GM12891 (cell line): ENCODE measurements at places on chromosomes 16 and 17.
A peak's percentile ranks its signal among the peaks of the same experiment; 100 is the strongest.

- DNase-seq, result no peak
Measured at GRCh38 chr17:17703140-17703919, 22.1 kb downstream of the RAI1 start.

- no peak for DNase-seq
Measured at GRCh38 chr17:50469208-50469605, 527 bp upstream of the CHAD start.

DNA sequence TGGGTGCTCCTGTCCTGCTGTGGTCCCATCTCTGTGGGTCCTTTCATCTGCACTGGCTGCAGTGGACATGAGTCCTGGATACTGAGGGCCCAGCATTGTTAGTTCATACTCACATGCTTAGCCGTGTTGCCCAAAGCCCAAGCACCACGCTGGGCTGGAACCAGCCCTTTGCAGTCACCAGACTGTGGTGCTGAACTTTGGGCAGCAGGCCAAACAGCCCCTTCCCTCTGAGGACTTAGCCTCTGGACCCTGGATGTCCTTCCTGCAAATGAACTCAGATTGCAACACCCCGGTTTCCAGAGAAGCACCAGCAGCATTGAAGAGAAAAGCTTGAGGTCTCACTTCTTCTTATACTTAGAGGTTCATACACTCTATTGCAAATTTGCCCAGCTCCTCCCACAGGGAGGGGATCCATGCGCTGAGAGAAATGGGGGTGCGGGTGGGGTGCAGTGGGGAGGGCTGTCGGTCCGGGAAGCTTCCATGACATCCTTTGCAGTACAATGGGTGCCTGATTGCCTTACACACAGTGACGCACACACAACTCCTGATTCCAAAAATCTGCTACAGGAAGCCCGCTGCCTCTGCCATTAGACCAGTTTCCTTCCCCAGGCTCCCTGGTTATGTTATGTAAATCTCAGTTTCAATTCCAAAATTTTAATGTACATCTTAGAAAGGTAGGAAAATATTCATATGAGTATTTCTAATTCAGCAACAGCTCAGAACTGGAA is 65.8 kb downstream of the RGS9 start:
- DNase-seq, result no peak

GRCh38 chr16:82192665-82193064 is 22.6 kb upstream of the MPHOSPH6 start:
- no peak for DNase-seq

DNA sequence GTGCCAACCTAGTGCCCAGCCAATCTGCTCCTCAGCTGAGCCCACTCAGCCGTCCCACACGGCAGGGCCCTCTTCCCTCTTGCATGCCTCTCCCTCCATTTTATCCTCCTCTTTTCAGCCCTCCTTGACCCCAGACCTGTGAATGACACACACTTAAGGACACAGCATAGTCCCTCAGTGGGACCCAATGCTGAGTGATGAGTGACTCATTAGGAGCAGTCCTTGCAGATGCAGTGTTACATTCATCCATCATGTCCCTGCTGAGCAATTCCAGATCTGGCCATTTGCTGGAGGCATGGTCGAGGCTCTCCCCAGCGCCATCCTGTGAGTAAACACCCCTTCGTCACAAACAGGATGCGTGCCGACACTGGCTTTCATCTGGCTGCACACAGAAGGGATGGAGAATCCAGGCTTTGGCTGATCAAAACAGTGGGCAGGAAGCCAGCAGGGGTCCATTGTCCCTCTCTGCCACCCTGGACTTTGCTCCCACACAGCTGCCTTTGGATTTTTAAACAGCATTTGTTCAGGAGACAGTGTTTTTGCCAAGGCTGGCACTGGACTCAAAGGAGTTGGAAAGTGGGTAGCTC is 122.6 kb downstream of the AXIN2 start:
- no peak for DNase-seq

DNA sequence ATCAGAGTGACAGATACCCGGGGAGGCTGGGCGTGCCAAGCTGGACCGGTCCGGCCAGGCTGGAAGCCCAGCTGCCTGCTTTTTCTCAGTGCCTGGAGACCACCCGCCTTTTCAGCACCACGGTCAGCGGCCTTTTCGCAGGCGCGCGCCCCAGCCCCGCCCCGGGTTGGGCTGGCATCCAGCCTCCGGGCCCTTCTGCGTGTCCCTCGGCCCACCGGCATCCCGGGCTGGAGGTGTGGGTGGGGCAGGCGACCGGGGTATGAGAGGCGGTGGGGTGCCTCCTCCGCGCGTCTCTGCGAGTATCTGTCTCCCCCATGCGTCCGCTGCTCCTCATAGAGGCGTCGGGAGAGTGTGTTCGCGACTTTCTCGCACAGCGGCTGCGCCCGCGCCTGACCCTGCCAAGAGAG is 102.5 kb downstream of the MRM1 start:
- DNase-seq, result peak; percentile 41

DNA sequence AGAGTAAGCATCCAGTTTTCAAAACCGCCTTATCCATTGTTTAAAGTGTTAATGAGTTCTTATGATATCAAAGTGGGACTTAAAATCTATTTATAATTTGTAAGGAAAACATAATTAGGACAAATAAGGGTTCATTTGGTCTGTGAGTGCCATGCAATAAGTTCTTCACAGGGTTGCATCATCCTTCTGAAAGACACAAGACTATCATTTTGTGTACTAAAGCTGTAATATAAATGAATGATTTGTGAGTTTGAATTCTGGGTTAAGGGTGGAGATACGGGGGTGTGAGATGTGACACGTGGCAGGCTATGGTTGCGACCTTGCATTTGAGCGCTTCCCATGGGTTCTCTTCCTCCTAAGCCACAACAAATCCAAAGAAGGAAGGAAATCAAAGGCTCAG is 6.8 kb downstream of the GAN start:
- DNase-seq, result no peak

DNA sequence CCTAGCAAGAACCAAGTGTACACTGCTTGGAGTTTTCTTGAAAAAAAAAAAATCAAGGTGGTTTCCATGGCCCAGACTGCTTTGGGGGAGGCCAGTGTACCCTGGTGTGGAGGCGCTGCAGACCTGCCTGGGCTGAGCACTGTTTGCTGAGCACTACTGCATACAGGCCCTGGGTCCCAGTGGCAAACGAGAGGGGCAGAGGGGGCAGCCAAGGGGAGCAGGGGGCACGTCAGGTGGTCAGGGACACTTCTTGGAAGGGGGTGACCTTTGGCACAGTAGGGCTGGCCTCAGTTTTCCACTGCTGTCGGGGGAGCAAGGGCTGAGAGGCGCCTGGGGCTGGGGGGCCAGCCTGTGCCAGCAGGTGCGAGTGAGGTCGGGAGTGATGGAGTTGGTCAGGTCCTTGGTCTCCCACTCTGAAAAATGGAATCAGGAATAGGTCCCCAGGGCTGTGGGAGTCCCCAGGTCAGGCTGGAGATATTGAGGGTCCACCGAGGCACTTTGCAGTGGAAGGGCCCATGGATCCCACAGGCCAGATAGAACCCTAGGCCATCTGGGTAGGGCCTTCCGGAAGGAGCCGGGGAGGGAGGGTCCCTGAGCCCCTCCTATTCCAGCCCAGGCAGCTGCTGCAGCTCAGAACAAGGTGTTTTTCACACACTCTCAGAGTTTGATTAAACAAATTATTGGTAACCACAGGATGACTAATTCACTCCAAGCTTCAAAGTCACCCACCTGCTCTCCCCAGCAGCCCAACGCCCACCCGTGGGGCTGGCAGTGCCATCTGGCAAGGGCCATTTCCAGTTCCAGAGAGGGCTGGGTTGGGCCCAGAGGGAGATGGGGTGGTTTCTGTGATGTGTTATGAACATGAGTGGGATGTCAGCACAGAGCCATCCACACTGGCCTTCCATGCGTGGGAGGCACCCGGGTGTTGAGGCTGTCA is 3.5 kb downstream of the ZFPM1 start:
- no peak for DNase-seq

DNA sequence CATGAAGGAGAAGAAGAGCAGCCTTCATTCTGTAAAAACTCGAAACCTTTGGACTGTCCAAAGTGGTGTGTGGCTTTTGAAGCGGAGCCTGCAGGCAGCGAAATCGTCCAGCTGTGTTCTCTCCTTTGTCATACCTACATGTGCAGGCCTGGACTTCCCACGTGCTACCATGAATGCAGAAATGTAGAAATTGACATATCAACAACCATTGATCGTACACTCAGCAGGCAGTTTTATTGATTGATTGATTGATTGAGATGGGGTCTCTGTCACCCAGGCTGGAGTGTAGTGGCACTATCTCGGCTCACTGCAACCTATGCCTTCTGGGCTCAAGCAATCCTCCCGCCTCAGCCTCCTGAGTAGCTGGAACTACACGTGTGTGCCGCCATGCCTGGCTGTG is 2.6 kb upstream of the HAPSTR1 start:
- DNase-seq, result no peak

DNA sequence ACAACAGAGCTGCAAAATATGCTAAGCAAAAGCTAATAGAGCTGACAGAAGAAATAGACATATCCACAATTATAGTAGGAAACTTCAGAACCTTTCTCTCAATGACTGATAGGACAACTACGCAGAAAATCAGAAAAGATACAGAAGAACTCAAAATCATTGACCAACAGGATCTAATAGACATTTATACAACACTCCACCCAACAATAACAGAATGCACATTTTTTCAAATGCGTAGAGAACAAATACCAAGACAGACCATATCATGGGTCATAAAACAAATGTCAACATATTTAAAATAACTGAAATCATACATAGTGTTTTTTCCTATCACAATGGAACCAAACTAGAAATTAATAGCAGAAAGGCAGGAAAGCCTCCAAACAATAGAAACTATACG is 237.4 kb downstream of the C16orf78 start:
- no peak for DNase-seq

DNA sequence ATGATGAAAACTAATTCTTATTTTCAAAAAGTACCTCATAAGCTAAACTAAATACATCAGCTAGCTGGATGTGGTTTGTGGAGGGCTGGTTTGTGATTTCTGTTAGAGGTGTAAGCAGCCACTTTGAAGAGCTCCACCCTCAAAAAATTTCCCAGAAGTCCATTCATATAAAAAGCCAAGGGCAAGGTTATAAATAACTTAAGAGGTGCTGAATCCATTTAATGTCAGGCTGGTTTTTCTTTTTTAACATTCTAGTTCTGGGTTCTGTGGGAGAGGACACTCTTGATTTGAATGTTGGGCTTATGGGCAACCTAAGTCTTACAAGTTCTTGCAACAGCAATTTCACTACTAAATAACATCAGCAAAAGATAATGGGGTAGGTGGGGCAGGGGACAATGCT is 3.4 kb upstream of the WIPI1 start:
- DNase-seq, result no peak

- DNase-seq, result peak; percentile 32
Measured at GRCh38 chr16:72172105-72173034, at the start of gene PMFBP1. Gene PMFBP1 (minus strand): TSS chr16:72172155. CDS start chr16:72171208, 947 bp downstream.

DNA sequence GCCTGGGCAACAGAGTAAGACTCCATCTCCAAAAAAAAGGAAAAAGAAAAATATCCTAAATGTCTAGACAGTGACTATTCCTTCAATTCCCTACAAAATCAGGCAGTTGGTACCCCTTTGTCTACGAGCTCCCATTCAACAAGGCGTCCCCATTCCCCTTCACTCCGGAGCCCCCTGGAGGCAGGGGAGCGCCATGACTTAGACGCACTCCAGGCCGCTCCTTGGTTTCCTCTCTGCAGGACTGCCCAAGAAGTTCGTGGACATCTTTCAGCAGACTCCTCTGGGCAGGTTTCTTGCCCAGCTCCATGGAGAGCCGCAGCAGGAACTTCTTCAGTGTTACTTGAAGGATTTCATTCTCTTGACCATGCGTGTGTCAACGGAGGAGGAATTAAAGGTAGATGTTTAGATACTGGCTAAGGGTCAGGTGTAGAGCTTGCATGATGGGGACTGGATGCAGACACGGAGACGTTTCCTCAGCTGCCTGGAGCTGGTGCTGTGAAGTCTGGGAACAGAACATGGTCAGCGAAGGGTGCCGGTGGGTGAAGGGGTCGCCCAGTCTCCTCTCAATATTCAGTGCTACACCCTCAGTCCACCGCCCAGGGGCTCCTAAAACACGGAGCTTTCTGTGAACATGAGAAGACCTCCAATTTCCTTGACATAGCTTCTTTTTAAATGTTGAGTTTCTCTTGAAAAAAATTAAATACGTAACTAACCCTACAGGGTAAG is 53.3 kb upstream of the ENDOV start:
- DNase-seq, result no peak

- no peak for DNase-seq
Measured at GRCh38 chr16:70715055-70715858, 29.4 kb upstream of the MTSS2 start.

GRCh38 chr17:49193513-49194296 is 16.7 kb downstream of the GNGT2 start:
- no peak for DNase-seq

- no peak for DNase-seq
Measured at GRCh38 chr16:47787696-47788095, 326.6 kb downstream of the PHKB start.

- DNase-seq, result no peak
Measured at GRCh38 chr16:17836868-17837602, 366.3 kb upstream of the XYLT1 start.

- no peak for DNase-seq
Measured at GRCh38 chr17:16432017-16432416, 16.6 kb downstream of the TRPV2 start.

- DNase-seq, result no peak
Measured at GRCh38 chr17:63515426-63515825, 7.7 kb upstream of the KCNH6 start.

GRCh38 chr16:30761427-30761927 is 385 bp downstream of the CFAP119 start:
- peak; percentile 49 for DNase-seq

GRCh38 chr16:69937465-69937951 is 13.6 kb upstream of the CLEC18A start:
- no peak for DNase-seq

- DNase-seq, result no peak
Measured at GRCh38 chr17:56870081-56870651, 36.2 kb downstream of the DGKE start.

- DNase-seq, result no peak
Measured at GRCh38 chr17:63463771-63464170, 13.1 kb upstream of the ACE start.

GRCh38 chr16:88978608-88979346 is 1.8 kb upstream of the CBFA2T3 start:
- peak; percentile 86 for DNase-seq

DNA sequence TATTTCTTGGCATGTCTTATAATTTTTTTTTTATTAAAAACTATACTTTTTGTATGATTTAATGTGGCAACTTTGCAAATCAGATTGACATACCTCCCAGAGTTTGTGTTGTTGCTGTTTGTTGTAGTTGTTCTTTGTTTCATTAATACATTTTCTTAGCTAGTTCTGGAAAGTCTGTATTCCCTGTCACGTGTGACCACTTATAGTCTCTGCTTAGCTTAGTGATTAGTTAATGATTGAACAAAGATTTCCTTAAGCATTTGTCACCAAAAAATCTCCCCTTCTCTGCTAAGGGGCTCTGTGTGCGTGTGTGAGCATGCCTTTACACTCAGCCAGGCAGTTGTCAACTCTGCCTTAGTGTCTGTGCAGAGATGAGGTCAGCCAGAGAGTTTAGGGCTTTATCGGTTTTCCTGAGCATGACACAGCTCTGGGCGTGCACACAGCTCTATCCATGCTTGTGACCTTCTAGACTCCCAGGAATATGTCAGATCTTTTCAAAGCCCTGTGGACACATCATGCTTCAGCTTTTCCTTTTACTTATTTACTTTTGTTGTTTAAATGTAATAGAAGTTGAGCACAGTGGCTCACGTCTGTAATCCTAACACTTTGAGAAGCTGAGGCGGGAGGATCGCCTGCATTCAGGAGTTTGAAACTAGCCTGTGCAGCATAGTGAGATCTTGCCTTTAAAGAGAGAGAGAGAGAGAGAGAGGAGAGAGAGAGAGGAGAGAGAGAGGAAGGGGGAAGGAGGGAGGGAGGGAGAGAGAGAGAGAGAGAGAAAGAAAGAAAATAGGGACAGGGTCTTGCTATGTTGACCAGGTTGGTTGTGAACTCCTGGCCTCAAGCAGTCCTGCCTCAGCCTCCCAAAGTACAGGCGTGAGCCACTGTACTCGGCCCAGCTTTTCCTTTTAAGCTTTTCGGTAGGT is 21.9 kb downstream of the DNAI2 start:
- DNase-seq, result no peak
